Stimulated activated CD8-positive, alpha-beta memory T cell treated with anti-CD3 and anti-CD28 coated beads, Interleukin-7, amount 100 ng/mL, for 1 hour (primary cell): ENCODE measurements at places on chromosomes 13 and 19.

DNA sequence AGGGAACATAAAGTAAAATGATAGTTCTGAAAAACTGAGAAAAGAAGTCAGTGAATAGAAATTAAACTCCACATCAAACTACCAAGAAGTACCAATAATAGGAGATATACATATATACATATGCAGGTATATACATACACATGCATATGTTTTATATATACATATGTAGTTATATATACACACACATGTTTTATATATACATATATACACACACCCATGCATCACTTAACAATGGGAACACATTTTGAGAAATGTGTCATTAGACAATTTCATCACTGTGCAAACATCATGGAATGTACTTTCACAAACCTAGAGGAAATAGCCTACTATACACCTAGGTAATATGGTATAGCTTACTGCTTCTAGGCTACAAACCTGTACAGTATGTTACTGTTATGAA is 626.8 kb upstream of the PCDH9 start:
- DNase-seq, result no peak

DNA sequence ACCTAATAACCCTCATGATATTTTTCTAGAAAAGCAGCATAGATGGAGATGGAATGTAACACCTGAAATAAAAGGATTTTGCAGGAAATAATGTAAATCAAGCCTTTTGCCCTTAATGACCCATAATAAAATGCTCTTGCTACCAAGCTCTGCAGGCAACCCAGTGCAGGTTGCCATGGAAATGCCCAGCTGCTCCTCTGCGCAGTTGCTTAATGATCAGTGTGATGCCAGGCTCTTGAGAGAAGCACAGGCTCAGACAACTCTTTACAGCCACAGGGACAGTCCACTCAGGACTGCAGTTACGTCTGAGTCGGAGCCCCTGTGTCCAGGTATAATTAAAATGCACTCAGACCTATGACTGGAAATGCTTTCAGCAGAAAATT is 165.5 kb downstream of the LACC1 start:
- no peak for DNase-seq

DNA sequence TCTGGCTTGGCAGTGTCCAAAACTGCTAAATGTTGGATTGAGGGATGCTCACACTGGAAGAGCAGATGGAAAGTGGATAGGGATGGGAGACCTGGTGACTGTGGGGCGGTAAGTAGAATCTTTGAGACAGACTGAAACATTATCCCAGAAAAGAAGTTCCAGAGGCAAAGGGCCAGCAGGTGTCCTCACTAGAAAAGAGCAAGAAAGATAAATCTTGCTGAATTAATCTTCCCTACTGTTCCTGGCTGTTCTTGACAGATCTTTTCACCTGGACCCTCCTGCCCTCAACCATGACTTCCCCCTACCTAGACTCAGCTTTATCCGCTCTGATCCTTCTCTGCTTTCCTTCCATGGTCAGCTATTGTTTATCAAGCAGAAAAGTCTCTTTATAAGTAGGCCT is 35.0 kb upstream of the FRY start:
- no peak for DNase-seq

DNA sequence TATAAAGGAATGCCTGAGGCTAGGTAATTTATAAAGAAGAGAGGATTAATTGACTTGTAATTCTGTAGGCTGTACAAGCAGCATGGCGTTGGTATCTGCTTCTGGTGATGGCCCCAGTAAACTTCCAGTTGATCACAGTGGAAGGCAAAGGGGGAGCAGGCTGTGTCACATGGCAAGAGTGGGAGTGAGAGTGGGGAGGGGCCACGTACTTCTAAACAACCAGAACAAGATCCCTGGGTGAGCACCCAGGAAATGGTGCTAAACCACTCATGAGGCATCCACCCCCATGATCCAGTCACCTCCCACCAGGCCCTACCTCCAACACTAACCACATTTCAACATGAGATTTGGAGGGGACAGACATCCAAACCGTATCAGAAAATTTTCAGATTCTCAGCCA is 3.0 kb upstream of the RNF113B start:
- no peak for DNase-seq

DNA sequence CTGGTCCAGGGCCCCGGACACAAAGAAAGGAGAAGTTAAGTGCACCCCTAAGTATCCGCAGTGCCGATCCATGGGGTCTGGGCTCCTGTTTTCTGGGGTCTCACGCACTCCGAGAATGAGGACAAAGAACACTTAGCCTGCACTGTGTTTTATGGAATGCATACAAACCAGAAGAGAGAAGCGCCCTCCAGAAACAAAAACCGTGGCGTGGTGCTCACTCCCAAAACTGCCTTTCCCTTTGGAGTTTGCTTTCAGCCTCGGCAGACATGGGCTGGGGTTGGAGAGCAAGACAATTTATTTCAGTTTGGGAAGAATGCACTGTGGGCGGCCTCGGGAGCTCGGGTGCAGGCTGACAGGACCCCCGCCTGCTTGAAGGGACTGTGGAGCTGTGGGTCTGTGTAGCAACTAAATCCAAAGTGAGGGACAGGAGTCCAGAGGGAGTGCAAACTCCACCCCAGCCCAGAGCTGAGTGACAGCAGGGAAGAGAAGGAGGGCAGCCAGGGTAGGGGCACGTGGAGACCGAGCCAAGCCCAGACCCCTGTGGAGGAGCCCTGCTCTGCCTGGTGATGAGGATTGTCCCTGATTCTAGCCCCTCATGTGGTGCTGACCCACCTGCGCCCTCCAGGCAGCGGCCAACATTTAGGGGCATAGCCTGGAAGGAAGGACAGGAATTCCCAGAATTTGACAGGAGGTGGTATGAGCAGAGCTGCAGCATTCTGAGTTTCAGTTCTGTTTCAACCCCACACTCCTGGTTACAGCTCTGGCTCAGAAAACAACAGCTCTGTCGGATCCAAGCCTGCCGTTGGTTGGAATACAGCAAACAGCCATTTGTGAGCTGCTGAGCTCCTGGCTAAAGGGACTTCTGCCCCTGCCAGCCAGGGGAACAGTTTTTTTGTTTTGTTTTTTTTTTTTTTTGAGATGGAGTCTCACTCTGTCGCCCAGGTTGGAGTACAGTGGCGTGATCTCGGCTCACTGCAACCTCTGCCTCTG is 37.8 kb upstream of the POP4 start:
- DNase-seq, result no peak

DNA sequence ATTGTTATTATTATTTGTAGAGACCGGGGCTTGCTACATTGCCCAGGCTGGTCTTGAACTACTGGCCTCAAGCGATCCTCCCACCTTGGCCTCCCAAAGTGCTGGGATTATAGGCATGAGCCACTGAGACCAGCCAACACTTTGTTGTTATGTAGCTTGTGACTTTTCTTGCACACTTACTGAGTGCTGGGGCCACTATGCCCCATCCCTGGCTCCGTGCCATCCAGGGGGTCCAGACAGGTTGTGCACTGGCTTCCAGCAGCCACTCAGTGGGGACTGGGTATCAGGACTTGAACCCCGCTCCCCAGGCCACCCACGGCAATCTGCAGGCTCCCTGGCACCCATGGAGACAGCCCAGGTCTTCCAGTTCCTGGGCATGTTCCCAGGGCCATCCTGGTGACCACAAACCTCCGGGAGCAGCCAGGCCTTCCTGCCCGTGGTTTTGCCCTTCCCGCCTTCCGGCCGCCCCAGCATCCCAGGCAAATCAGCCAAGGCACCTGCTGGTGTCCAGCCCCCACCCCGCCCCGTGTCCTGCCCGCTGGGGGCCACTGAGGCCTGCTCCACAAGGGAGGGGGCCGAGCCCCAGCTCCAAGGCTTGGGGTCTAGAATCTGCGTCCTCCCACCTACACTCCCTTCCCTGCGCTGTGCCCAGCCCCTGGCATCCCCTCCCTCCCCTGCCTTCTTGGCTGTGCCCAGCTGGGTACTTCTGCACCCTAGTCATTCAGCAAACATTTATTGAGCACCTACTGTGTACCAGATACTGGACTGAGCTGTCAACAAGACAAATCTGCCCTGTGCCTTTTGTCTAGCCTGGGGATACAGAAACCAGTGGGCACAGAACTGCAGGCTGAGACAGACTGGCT is 23.7 kb upstream of the SEMA6B start:
- DNase-seq, result no peak

DNA sequence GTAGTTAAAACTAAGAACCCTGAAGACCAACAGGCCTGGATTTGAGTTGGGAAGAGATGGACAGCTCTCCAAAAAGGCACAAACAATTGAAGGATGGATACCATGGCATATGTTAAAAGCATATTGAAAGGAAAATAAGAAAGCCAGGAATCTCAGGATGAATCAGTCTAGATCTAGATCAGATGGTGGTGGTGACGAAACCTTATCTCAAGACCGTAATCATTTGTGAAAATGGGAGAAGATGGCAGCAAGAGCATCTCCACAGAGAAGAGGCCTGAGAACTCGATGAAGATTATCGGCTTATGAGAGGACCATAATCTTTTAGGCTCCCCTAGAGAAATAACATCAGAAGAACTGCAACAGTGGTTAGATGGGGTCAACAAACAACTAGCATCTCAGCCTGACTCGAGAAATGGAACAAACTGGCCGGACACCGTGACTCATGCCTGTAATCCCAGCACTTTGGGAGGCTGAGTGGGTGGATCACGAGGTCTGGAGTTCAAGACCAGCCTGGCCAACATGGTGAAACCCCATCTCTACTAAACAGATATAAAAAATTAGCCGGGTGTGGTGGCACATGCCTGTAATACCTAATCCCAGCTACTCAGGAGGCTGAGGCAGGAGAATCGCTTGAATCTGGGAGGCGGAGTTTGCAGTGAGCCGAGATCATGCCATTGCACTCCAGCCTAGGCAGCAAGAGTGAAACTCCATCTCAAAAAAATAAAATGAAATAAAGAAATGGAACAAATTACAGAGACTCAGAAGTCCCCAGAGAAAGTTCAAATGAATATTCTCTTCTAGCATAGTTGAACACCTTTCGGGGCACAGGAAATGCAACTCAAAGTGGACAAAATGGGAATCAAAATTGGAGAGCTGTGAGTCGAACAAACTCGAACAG is 47.6 kb downstream of the FOXO1 start:
- no peak for DNase-seq

- DNase-seq, result no peak
These were observed 429.6 kb downstream of the RFC3 start for GRCh38 chr13:34247596-34247995.
